ENCODE measurements at places on chromosomes 11 and 22. TPM values are rescaled to one million over a fixed set of nuclear protein-coding genes. Genes with fewer than 3 reads are reported as not detected.

SLC17A6 gene
- not detected for polyA plus RNA-seq

SLC22A12 gene
- not detected for polyA plus RNA-seq

PTH gene
- polyA plus RNA-seq, result not detected

OR52J3 gene
- not detected for polyA plus RNA-seq

HEPHL1 gene
- polyA plus RNA-seq, result not detected

DERL3 gene
- not detected for polyA plus RNA-seq

HBB gene
- 0.67 TPM for polyA plus RNA-seq

CD6 gene
- polyA plus RNA-seq, result 303 TPM

MYOD1 gene
- not detected for polyA plus RNA-seq

FAM227A gene
- not detected for polyA plus RNA-seq

- no peak for DNase-seq
These were observed 312.4 kb upstream of the PITPNB start for GRCh38 chr22:28231441-28231840.

DNA sequence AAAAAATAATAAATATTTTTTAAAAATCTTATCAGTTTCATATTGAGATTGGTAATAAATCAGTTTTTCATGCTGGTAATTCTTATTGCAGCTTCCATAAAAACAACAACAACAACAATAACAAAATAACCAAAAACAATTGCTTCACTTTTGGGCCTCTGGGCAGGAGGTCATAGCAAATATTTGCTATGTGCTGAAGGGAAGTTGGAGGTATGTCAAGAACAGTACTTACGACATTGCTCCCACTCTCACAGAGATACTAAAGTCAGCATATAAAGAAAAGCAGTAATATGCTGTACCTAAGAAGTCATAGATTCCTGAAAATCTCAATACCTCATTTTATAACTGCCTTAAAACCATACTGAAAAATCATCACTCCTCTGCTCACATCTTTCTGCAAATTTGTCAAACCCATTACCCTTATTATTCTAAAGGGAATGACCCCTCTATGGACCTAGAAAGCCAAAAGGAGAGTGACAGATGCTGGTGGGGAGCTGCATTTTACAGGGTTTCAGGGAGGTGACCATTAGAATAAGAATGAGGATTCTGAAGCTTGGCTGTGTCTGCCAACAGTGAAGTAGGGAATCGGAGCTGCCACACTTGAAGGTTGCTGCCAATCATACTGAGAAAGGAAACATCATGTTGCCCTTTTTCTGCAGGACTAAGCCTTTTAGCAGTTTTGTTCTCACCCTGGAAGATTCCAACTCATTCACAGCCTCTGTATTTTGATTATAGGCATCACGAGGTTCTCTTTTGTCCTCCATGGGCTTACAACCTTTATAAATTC lies 742.9 kb downstream of the LRRC4C start:
- DNase-seq, result no peak

DNA sequence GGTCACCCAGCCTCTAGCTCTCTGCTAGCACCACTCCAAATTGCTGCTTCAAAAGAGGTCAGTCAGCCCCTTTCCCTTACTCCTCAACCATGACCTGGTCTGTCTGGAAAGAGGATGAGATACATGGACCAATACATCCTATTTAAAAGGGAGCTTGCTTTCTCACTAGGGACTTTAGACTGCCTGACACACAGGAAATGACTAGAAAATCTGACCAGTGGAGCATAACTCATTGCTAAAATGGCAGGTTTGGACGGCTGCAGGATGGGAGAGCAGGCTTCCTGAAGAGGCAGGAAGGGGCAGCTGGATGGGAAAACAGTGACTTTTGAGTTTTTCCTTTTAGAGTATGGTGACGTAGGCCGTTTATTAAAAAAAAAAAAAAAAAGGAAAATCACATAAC lies 25.3 kb downstream of the STIM1 start:
- DNase-seq, result no peak

DNA sequence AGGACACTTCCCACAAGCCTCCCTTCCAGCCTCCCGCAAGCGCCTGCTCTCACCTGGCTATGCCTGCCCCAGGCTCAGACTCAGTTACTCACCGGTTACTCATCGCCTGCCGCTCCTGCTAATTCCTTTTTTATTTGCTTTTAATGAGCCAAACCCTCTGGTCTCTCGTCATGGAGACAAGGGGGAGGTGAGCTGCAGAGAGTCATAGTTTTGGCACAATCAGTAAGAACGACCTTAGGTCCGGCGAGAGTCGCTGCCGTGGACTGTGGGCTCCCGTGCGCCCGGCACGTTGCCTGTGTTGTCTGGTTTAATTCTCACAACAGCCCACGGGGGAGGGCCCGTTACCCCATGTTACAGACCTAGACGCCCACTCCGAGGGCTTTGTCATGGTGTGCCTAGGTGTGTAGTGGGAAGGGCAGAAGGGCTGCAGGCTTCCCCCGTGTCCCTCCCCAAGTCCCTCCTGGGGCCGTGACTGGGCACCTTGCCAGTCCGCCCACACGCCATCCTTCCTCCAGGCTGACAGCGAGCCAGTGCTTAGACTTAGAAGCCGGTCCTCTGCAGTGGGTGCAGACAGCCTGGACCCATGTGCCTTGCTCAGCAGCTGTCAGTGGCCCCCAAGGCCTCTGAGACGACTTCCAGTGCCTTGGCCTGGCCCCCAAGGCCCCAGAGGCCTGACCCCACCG lies 42.2 kb downstream of the WNT7B start:
- no peak for DNase-seq

DNA sequence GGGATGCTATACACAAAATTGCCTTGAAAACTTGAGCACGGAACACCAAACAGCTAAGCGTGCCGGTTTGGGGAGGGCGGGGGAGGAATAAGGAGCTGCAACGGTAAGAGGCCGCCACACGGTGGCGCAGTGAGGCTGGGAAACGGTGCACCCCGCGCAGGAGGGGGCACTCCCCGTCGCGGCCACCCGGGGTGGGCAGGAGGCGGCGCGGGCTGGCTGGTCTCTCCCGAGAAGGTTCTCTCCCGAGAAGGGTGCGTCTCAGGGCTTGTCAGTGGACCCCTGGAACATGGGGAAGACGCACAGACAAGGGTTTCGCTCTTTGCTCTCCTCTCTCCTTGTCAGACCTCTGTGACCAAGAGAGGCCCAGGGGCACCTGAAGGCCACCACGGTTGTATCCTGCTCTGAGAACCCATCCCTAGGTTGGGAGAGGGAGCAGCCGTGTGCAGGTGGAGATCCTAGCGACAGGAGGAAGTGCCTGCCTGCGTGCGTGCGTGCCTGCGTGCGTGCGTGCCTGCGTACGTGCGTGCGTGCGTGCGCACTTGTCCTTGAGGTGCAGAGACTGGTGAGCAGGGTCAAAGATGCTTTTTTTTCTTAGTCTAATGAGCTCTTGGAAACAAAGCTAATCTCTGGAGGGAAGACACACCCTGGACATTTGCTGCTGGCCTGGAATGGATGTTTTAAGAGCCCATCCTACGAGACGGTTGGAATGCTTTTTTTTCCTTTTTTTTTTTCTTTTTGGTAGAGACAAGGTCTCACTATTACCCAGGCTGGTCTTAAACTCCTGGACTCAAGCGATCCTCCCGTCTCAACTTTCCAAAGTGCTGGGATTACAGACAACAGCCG lies 18.1 kb upstream of the JAM3 start:
- DNase-seq, result peak; percentile 82

- DNase-seq, result no peak
These were observed 57.5 kb downstream of the ABTB2 start for GRCh38 chr11:34300026-34300925.

- DNase-seq, result no peak
These were observed 3.3 kb upstream of the GCAT start for GRCh38 chr22:37804352-37804880.

DNA sequence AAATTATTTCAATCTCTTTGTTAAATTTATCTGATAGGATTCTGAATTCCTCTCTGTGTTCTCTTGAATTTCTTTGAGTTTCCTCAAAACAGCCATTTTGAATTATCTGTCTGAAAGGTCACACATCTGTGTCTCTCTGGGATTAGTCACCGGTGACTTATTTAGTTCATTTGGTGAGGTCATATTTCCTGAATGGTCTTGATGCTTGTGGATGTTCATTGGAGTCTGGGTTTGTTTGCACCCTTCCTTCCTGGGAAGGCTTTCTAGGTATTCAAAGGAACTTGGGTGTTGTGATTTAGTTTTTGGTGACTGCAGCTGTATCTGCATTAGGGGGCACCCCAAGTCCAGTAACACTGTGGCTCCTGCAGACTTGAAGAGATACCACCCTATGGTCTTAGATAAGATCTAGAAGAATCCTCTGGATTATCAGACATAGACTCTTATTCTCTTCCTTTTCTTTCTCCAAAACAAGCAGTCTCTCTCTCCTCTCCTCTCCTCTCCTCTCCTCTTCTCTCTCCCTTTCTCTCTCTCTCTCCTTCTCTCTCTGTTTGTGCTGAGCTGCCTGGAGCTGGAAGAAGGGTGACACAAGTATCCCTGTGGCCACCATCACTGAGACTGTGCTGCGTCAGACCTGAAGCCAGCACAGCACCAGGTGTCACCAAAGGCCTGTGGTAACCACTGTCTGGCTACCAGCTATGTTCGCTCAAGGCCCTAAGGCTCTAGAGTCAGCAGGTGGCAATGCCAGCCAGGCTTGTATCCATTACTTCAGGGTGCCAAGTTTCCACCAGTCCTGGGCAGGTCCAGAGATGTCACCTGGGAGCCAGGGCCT lies 3.3 kb upstream of the HEPN1 start:
- no peak for DNase-seq

- DNase-seq, result no peak
These were observed 1260.3 kb downstream of the BRD1 start for GRCh38 chr22:48567213-48567975.

DNA sequence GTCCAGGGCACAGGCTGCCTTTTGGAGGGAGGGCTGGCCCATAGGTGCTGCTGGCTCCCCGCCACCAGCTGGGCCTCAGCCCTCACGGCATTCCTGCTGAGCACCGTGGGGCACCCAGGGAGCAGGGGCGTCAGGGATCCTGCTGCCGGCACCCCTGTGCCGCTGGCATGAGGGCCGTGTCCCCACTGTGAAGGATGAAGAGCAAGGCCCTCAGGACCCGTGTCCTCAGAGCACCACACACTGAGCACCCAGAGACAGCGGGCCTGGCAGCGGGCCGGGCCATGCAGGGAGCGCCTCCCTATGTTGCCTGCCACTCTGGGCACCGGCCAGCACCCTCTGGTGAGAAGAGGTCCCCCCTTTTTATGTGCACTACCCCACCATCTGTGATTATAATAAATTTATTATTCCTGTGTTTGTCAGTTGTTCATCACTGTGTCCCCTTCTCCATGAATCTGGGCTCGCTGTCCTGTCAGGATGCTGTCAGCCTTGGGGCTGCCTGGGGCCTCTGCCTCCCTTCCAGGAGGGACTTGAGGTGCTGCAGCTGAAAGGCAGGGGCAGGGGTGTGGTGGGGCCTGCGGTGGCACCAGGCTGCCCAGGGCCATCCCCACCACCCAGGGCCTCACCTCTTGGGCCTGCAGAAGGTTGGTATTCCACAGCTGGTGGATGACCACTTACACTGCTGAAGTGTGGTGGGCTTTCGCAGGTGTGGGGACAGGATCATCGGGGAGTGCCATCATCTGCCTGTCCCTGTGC lies 80.0 kb downstream of the MED15 start:
- DNase-seq, result no peak

- no peak for DNase-seq
These were observed 62.6 kb upstream of the PRSS23 start for GRCh38 chr11:86737737-86738136.

GRCh38 chr11:43578346-43579170 lies 102.0 kb upstream of the HSD17B12 start:
- DNase-seq, result no peak

- DNase-seq, result no peak
These were observed 23.6 kb downstream of the KCNJ4 start for GRCh38 chr22:38431266-38432010.

DNA sequence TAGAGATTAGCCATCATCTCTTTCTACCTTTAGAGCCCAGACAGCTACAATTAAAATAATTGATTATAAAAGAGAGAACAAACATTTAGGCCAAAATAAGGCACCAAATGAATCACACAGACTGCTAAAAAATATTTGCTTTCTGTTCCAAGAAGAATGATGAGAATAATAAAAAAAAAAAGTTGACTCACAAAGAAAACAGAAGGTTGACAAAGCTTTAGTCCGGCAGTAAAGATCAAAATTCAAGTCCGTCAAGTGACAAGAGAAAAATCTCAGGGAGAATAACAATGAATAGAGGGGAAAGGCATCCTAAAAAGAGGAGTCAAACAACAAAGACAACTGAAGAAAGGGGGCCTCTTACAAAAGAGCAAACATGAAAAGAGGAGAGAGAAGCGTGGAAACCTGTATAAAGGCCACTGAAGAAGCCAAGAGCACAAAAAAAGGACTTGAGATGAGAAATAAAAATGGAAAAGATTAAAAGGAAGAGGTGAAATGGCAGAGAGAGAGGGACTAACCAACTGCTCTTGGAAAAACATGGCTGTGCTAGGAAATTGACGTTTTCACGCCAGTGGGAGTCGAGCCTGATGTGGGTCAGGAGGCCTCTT lies 910.2 kb downstream of the OPCML start:
- DNase-seq, result no peak

GRCh38 chr22:45418056-45418769 lies 4.7 kb downstream of the RIBC2 start:
- no peak for DNase-seq

DNA sequence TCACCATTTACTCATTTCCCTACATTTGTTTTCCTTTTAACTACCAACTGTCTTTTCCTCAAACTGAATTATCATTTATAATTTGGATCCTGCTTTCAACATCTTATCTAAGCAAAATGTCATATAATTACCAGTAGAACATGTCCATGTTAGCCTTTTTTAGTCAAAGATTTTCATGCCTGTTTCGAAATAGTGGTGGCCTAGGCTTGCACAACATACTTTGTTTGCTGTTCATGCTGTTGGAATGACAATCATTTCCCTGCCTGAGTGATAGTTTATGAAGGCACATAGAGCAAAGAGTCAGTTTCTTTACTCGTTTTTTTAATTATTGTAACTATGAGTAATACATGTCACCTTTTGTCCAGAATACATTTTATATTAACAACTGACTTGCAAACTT lies 144.3 kb upstream of the ANO3 start:
- no peak for DNase-seq

- no peak for DNase-seq
These were observed 339.4 kb downstream of the MN1 start for GRCh38 chr22:27462190-27462589.

- DNase-seq, result no peak
These were observed 13.2 kb downstream of the C11orf87 start for GRCh38 chr11:109435121-109435742.

GRCh38 chr22:30245985-30246813 lies at the start of gene LIF:
Gene LIF (minus strand): TSS chr22:30246759. CDS start chr22:30246695, 64 bp downstream.
- DNase-seq, result peak; percentile 58

- no peak for DNase-seq
These were observed 98.8 kb downstream of the SNX19 start for GRCh38 chr11:130817330-130817944.

- no peak for DNase-seq
These were observed 3.4 kb downstream of the DGCR6 start for GRCh38 chr22:18909556-18909955.
